ENCODE measurements at places on chromosomes 7 and 10. TPM values are rescaled to one million over a fixed set of nuclear protein-coding genes. Genes with fewer than 3 reads are reported as not detected.

Gene BLNK
- 22.0 TPM for polyA plus RNA-seq

Gene FAM25A
- polyA plus RNA-seq = 11.9 TPM

Gene NSMCE4A
- polyA plus RNA-seq = 47.7 TPM

Gene C7orf33
- not detected for polyA plus RNA-seq

Gene TMEM273
- polyA plus RNA-seq = 9.3 TPM

Gene LRRD1
- not detected for polyA plus RNA-seq

Gene CALCR
- not detected for polyA plus RNA-seq

Gene TUBB8
- polyA plus RNA-seq = not detected

Gene GPR85
- polyA plus RNA-seq = 0.31 TPM

Gene SEMA4G
- polyA plus RNA-seq = 6.2 TPM

DNA sequence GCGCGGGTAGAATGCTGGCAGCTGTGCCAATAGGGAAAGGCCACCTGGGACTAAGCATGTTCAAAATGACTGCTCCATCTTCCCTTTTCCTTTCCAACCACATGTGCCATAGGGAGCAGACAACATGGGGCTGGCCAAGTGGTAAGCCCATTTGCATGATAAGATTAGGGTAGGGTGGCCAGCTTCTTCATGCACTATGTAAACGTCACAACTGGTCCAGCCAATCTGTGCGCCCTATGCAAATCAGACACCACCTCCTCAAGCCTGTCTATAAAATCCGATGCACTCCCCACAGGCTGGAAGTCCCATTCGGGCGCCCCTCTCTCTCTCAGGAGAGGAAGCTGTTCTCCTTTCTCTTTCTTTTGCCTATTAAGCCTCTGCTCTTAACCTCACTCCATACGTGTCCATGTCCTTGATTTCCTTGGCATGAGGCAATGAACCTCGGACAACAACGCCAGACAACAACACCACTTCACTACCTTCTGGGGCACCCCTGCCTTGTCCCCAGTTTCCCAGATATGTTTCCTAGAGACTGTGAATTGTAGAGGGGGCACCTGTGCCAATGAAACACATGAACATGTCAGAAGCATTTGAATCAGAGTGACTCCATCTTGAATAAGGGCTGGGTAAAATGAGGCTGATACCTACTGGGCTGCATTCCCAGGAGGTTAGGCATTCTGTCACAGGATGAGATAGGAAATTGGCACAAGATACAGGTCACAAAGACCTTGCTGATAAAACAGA, 19.1 kb upstream of the EXOC6 start:
- no peak overlapping the region for H3K4me3 ChIP-seq
- H3K4me1 ChIP-seq = peaks cover 4% of the 10 kb centered on the region
- no peak overlapping the region for H3K27ac ChIP-seq
- H3K36me3 ChIP-seq = no peaks in the 10 kb centered on the region
- DNase-seq = no peak

DNA sequence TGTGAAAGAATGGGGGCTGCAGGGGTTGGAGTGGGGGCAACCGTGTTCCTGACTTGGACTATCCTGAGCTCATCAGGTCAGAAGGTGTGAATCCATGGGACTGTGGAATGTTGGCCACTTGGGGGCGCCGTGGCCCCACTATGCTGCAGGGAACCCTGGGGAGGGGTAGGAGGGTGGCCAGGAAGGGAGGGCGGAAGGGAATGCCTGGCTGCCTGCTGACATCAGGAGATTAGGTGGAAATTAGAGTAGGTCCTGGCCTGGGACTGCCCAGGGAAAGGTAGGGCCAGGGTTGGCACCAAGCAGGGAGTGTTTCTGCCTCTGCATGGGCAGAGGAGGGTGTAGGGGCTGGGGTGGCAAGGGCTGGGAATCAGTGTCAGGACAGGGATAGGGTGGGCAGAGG, 65.8 kb upstream of the PRSS58 start:
- H3K4me1 ChIP-seq = no peaks in the 10 kb centered on the region
- no peak overlapping the region for H3K4me3 ChIP-seq
- H3K27ac ChIP-seq = no peak overlapping the region
- no peaks in the 10 kb centered on the region for H3K36me3 ChIP-seq

DNA sequence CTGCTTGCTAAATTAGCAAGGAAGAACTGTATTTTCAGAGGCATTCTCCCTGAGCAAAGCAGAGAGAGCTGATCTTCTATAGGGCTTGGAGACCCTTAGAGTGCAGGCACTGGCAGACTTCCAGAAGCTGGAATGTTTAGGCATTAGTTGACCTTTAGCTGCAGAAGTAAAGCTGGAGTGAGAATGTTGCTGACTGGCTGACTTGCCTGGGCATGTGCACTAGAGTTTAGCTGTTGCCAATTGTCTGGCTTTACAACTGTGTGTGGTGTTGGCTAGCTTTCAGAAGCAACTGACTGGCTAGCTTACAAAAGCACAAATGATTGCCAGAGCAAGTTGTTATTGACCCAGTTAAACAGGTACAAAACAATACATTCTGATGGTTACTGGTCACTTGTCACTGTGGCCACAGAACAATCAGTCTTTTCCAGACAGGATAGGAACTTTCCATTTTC, 25.1 kb downstream of the FAM13C start:
- no peaks in the 10 kb centered on the region for H3K36me3 ChIP-seq
- H3K4me1 ChIP-seq = peaks cover 10% of the 10 kb centered on the region
- peak; percentile 28 for DNase-seq
- no peaks in the 10 kb centered on the region for H3K27me3 ChIP-seq

- no peaks in the 10 kb centered on the region for H3K27me3 ChIP-seq
- no peak for DNase-seq
- H3K27ac ChIP-seq = no peak overlapping the region
- no peaks in the 10 kb centered on the region for H3K4me1 ChIP-seq
- H3K36me3 ChIP-seq = no peaks in the 10 kb centered on the region
- no peak overlapping the region for H3K4me3 ChIP-seq
Observed at GRCh38 chr10:3647074-3647473, 137.9 kb downstream of the KLF6 start.

DNA sequence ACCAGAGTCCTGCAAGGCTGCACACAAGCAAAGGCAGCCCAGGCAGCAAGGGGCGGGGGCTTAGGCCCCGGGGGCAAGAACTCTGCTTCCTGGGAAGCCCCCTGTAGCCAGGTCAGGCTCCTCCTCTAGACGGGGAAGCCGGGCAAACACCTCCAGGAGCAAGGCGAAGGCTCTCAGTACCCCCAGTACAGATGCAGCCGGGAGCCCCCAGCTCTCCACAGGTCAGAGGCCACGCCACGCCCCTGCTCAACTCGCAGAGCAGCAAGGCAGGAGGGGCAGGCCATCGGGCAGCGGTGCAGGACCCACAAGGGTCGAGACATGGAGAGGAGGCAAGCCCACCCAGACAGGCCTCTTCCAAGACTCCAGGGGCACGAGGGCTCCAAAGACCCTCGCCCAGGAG, 108.8 kb downstream of the MAD1L1 start:
- DNase-seq = no peak
- peaks cover 18% of the 10 kb centered on the region for H3K4me1 ChIP-seq
- H3K27ac ChIP-seq = no peak overlapping the region
- no peak overlapping the region for H3K4me3 ChIP-seq
- no peaks in the 10 kb centered on the region for H3K27me3 ChIP-seq

Data from stomach (tissue), 19 donors.